ENCODE measurements at places on chromosomes 5 and 9.

DNA sequence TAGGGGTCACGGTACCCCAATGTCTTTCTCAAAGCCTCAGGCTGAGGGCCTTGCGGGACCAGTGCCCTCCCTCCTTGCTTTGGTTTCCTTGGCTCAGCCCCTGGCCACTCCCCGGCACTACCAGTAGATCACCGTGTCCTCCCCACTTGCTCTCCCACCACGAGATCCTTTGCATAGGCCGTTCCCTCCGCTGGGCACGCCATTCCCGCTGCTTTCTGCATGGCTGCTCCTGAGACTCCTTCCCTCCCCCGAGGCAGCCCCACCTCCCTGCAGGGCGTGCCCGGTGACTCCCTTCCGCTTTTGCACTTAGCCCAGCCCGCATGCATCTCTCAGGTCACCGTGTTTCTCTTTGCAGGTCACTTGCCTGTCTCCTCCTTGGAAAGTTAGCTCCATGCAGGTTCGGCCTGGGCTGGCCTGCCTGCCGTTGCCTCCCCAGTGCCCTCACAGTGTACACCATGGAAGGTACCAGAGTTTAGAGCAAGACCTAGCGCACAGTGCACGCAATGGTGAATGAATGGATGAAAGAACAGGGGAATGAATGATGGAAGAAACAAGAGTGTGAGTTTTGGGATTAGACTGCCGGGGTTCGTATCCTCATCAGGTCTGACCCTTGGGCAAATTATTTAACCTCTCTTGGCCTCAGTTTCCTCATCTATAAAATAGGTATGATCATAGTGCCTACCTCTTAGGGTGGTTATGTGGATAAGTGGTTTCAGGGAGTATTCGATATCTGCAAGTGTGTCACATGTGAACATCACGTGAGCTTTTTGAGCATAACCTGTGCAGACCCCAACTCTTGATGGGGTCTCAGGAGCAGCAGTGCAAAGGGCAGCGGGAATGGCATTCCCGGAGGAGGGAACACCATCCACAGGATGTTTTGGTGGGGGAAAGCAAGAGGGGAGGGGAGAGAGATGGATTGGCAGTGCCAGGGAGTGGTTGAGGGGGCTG lies 214.3 kb downstream of the C9orf50 start:
- DNase-seq, result peak; percentile 21

DNA sequence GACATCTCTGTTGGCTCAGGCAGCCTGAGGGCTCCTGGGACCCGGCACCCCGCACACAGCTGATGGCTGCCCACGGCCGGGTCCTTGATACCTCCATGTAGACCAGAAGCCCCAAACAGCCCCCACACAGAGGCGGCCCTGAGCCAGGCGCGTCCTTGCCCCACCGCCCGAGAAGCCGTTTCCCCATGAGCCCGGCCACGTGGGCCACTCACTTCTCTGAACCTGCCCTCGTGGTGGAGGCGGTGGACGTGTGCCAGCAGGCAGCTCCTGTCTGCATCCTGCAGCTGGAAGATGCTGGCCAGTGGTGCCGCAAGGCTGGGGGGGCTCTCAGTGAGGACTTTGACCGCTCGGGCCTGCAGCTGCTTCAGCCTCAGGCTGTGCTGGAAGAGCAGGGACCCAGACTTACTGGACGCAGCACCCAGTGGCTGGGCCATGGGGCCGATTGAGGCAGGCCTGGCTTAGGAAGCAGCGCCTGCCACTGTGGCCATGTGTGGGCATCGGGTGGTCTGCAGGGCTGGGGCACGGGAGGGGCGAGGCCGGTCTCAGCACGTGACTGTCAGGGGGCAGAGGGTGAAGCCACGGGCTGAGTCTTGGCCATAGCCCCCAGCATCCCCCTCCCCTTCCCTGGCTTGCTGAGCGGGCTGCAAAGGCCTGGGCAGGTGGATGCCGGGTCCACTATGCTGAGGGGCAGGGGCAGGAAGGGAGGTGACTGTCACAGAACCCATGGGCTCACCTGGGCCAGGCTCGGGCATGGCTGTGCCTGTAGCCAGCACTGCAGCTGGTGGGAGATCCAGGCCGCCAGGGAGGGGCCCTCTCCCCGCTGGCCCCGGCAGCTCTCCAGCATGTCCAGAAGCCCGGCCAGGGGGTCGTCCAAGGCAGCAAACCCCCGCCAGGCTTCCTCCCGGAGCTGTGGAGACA lies 50.0 kb downstream of the EXD3 start:
- no peak for DNase-seq

- no peak for DNase-seq
These were observed 821.3 kb upstream of the TYRP1 start for GRCh38 chr9:11871852-11872251.

DNA sequence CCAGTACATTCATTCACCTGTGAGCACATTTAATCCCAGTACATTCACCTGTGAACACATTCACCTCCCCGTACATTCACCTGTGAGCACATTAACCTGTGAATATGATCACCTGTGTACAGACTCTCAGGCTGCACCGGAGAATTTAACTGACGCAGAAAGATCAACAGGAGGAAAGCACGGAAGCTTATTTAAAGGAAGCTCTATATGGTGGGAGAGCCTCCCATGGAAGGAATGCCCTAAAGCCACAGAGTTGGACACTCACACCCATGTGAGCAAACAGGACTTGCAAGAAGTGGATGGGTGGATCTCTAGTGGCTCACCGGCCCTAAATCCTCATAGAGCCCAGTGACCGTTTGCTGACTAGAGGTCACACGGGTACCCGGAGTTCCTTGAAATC lies 38.2 kb downstream of the TRIP13 start:
- no peak for DNase-seq

DNA sequence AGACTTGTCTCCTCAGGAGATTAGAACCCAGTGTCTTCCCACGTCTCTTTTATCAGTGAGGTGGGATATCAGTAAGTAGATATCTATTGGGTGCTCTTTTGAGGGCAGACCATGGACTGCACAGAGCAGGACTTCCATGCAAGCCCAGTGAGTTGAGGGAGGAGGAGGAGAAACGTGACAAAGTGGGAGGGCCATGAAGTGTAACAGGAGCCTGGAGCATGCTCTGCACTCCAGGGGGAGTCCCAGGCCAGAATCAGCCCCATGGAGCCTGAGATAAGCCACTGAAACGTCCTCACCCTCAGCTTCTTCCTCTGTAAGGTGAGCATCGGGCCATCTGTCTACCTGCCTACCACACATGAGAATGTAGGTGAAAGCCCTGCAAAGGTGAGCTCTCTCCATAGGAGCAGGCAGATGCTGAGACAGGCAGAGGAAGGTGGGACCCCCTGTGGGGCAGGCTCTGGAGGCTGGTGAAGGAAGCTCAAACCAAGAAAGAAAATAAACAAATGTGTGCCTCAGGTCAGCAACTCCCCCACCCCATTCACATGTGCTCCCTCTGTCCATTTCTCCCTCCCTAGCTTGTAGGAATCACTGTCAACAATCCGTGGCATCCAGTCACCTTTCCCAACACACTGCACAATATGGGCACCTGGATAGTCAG lies 87.4 kb downstream of the NRG2 start:
- no peak for DNase-seq

Data from fibroblast of lung (primary cell).